ENCODE measurements at places on chromosomes 3 and 15. TPM values are rescaled to one million over a fixed set of nuclear protein-coding genes. Genes with fewer than 3 reads are reported as not detected.

GRCh38 chr15:89814112-89814742 lies 425 bp downstream of the ANPEP start:
- no peak overlapping the region for H3K27ac ChIP-seq
- H3K4me3 ChIP-seq, result peak overlapping the region; percentile 12
- peaks cover 9% of the 10 kb centered on the region for H3K36me3 ChIP-seq
- peaks cover 34% of the 10 kb centered on the region for H3K27me3 ChIP-seq
- H3K4me1 ChIP-seq, result peaks cover 4% of the 10 kb centered on the region

DNA sequence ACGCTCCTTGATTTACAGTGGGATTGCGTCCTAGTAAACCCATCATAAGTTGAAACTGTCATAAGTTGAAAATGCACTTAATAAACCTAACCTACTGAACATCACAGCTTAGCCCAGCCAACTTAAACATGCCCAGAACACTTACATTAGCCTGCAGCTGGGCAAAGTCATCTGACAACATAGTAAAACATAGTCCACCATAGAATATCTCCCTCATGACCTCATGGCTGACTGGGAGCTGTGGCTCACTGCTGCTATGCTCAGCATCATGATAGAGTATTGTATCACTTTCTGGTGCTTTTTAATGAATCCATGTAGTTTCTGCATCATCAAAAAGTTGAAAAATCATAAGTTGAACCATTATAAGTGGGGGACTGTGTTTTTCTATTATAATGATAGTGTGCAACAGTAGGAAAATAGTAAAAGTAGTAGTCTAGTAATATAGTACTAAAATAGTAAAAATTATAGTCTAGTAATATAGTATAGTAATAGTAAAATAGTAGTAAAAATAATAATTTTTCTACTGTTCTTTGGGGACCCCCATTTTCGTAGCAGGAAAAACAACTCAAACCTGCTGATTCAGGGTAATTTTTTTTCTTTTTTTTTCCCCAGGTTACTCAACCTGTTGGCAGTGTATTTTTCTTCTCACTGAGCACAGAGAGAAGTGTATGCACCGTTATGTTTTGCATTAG lies 233.5 kb downstream of the MYRIP start:
- no peak overlapping the region for H3K27ac ChIP-seq
- no peaks in the 10 kb centered on the region for H3K36me3 ChIP-seq
- peaks cover 2% of the 10 kb centered on the region for H3K27me3 ChIP-seq
- no peaks in the 10 kb centered on the region for H3K4me1 ChIP-seq
- DNase-seq, result no peak
- no peak overlapping the region for H3K4me3 ChIP-seq

GRCh38 chr3:64674591-64675076 lies 13.2 kb downstream of the ADAMTS9 start:
- H3K27me3 ChIP-seq, result peaks cover 1% of the 10 kb centered on the region
- DNase-seq, result no peak
- no peak overlapping the region for H3K27ac ChIP-seq
- no peaks in the 10 kb centered on the region for H3K36me3 ChIP-seq

DNA sequence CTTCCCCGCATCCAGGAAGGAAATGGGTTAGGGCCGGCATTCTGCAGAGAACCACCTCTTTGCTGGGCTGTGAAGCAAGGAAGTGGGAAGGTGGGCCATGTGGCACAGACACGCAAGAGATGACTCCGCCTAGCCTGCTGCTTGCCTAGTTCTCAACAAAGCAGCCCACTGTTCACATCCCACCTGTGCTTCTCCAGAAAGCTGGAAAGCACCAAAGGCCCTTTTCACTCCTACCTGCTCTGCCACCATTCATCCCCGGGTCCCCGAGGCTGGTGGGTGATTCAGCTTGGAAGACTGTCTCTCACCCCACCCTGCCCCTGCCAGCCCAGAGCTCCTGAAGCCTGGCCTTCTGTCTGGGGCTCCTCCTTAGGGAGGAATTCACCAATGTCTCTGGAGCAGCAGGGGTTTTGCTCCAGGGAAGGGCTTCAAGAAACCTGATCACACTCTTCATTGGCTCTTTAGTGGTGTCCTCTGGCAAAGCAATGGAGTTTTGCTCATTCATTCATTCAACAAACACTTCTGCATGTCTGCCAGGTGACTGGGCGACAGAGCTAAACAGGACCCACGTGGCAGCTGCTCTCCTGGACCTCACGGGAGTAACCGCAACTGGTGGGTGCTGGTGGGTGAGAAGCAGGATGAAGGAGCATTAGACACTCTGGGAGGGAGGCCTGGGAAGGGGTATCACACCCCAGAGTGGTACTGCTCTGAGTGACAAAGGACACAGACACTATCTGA lies 145.4 kb upstream of the TLE3 start:
- H3K36me3 ChIP-seq, result no peaks in the 10 kb centered on the region
- peaks cover 76% of the 10 kb centered on the region for H3K4me1 ChIP-seq
- H3K27me3 ChIP-seq, result peaks cover under 1% of the 10 kb centered on the region
- H3K4me3 ChIP-seq, result no peak overlapping the region
- no peak overlapping the region for H3K27ac ChIP-seq
- peak; percentile 43 for DNase-seq

DNA sequence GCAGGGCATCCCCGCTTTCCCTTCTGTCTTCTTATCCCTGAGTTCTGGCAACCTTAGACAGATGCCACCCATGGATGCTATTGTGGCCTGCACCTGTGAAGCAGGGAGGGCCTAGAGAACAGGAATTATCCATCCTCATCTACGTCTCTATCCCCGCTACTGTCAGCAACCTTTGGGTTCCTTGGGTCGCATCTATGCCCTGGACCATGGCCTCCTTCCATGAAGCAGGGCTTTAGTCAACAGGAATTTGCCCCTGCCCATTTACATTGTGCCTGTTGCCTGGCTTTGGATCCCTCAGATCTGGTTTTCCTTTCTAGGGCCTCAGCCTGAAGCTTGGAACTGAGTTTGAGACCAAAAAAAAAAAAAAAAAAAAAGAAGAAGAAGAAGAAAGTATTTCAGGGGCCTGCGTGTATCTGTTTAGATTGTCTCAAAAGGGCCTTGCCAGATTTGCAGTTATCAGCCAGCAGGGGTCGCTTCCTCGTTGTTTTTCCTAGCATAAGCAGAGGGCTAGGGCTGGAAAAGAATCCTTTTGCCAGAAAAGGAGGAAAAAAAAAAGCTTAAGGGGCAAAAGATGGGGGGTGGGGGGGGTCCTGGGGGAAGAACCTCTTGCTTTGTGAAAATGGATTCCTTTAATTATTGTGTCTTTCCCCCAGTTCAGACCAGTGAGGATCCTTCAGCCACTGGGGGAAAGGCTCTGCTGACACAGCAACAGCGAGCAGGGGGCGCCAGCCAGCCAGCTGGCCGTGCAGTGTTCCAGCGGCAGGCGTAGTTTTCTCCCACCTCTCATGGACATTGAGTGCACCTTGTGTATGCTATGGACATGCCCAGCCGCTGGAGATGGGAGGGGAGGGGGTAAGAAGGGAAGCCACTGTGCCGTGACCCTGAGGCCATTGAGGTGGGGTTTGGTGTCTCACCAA lies 65.7 kb upstream of the ALDH1L1 start:
- peak; percentile 60 for DNase-seq
- H3K4me3 ChIP-seq, result no peak overlapping the region
- no peaks in the 10 kb centered on the region for H3K27me3 ChIP-seq
- no peaks in the 10 kb centered on the region for H3K36me3 ChIP-seq

GRCh38 chr3:105857601-105858000 lies 11.2 kb downstream of the CBLB start:
- H3K4me1 ChIP-seq, result peaks cover 51% of the 10 kb centered on the region
- no peaks in the 10 kb centered on the region for H3K27me3 ChIP-seq
- no peak overlapping the region for H3K4me3 ChIP-seq
- peak overlapping the region; percentile 3 for H3K27ac ChIP-seq

- peaks cover 3% of the 10 kb centered on the region for H3K27me3 ChIP-seq
- H3K36me3 ChIP-seq, result no peaks in the 10 kb centered on the region
- no peak overlapping the region for H3K27ac ChIP-seq
- DNase-seq, result no peak
These were observed 225.6 kb upstream of the TLE3 start for GRCh38 chr15:70323111-70323851.

GRCh38 chr3:139295040-139295439 lies 48.8 kb upstream of the MRPS22 start:
- H3K4me3 ChIP-seq, result no peak overlapping the region
- no peaks in the 10 kb centered on the region for H3K4me1 ChIP-seq
- DNase-seq, result no peak
- H3K27me3 ChIP-seq, result peaks cover 2% of the 10 kb centered on the region
- H3K36me3 ChIP-seq, result no peaks in the 10 kb centered on the region

DNA sequence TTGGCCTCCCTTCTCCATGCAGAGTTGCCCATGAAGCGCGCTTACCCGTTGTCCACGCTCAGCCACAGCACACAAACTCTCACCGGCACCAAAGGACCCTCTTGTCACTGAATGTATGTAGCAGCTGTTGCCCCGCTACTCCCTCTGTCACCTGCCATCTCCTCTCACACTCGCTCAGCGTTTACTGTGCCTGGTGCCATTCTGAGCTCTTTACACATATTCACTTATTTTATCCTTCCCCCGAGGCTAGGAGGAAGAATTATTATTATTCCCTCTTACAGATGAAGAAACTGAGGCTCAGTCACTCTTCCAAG lies 41.7 kb upstream of the PRR23E start:
- H3K27me3 ChIP-seq, result no peaks in the 10 kb centered on the region
- no peak overlapping the region for H3K27ac ChIP-seq
- no peaks in the 10 kb centered on the region for H3K36me3 ChIP-seq

DNA sequence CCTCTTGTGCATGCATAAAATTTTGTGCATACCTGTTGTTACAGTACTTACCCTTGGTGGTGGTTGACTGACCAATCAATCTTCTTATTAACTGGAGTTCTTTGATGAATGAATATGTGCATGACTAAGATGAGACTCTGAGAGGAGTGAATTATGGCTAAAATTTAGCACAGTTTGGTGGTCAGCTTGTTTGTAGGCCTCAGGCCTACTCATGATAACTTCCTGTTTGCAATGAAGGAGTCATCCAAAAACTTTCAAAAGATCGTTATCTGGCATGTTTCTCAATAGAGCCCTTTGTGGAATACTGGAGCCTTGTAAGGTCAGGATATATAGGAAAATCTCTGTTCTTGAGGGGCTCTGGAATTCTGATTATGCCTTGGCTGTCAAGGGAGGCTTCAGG lies 66.5 kb downstream of the LEKR1 start:
- no peak for DNase-seq
- H3K27me3 ChIP-seq, result no peaks in the 10 kb centered on the region
- no peak overlapping the region for H3K27ac ChIP-seq
- no peak overlapping the region for H3K4me3 ChIP-seq

DNA sequence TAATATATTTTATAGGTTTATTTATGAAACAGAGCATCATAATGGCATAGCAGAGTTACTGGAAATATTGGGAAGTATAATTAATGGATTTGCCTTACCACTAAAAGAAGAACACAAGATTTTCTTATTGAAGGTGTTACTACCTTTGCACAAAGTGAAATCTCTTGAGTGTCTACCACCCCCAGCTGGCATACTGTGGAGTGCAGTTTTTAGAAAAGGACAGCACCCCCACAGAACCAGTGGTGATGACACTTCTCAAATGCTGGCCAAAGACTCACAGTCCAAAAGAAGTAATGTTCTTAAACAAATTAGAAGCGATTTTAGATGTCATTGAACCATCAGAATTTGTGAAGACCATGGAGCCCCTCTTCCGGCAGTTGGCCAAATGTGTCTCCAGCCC lies 58.1 kb downstream of the DNAH1 start:
- no peaks in the 10 kb centered on the region for H3K27me3 ChIP-seq
- H3K27ac ChIP-seq, result no peak overlapping the region
- DNase-seq, result peak; percentile 14
- no peak overlapping the region for H3K4me3 ChIP-seq
- H3K36me3 ChIP-seq, result no peaks in the 10 kb centered on the region
- H3K4me1 ChIP-seq, result peaks cover 11% of the 10 kb centered on the region

DNA sequence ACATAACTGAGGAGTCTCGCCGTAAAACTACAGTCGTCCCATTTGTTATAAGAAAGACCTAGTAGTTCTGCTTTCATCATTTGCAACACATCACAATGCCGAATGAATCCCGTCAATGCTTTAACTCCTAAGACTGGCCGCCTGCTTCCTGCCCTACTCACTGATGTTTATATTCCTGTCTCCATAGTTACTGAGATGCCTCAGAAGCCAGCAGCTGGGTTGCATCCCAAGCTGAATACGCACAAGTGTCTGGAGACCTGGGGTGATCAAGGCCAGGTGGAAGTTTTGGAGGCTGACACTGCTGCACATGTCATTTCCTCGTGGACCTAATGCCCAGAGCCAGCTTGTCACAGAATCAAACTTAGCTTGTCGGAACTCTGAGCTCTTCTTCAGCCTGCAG lies 95.2 kb upstream of the UBE2E1 start:
- H3K36me3 ChIP-seq, result no peaks in the 10 kb centered on the region
- H3K4me3 ChIP-seq, result no peak overlapping the region

DNA sequence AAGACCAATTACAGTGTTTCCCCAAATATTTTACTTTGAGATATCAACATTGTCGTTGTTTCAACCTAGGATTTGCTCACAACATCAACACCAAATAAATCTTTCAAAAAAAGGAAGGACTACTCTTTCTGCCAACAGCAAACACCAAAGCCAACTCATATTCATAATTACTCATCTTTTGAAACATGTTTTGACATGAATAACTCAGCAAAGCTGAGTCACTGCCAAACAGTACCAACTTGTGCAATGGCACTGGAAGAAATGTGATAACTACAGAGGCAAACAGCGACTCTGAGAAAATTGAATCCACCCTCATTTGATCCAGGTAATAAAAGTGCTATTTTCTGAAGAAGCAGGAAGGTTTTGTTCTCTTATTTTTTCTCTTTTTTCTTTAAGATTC lies 67.2 kb downstream of the PEX5L start:
- H3K4me3 ChIP-seq, result no peak overlapping the region
- peaks cover 2% of the 10 kb centered on the region for H3K27me3 ChIP-seq
- H3K27ac ChIP-seq, result no peak overlapping the region
- no peak for DNase-seq
- H3K36me3 ChIP-seq, result no peaks in the 10 kb centered on the region

- no peak overlapping the region for H3K27ac ChIP-seq
- no peak overlapping the region for H3K4me3 ChIP-seq
- peaks cover 7% of the 10 kb centered on the region for H3K27me3 ChIP-seq
- H3K36me3 ChIP-seq, result no peaks in the 10 kb centered on the region
These were observed 204.6 kb upstream of the IL12A start for GRCh38 chr3:159783780-159784742.

The FRMD5 gene
- 0.25 TPM for total RNA-seq

The ERC2 gene
- total RNA-seq, result 0.52 TPM

The NIT2 gene
- total RNA-seq, result 64.2 TPM

The LRTM1 gene
- not detected for total RNA-seq

Data from activated CD8-positive, alpha-beta T cell treated with anti-CD3 and anti-CD28 coated beads for 36 hours (primary cell).